ENCODE measurements at places on chromosomes 7 and 10.

DNA sequence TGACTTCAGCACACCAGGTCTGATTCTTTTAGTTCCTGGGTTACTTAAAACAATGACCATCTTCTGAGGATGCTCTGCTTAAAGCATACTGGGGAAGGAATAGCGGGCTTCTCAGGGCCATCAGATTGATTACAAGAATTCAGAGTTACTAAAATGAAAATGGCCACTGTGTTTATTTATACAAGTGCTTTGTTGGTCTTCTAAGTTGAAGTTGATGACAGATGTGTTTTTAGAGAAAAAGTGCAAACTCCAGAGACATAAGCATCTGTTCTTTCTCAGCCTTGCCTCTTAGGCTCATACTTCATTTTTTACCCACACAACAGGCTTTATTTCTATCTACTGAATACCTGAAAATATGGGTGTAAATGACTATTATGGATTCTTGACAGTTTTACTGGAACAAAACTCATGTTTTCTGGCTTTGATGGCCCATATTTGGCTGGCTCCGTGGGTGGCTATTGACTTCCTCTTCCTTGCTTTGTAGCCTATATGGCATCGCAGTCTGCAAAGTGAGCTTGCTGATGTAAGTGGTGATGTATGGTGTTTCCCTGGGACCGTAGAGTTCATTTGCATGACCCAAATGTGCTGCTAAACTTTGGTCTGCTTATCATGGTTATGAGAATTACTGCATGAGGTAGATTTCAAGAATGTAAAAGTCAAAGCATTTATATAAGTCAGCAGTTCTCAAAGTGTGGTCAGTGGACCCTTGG is 121.3 kb downstream of the BMPER start:
- H3K4me3 ChIP-seq, result no peak overlapping the region
- H3K27me3 ChIP-seq, result no peaks in the 10 kb centered on the region
- H3K4me1 ChIP-seq, result peaks cover 14% of the 10 kb centered on the region

DNA sequence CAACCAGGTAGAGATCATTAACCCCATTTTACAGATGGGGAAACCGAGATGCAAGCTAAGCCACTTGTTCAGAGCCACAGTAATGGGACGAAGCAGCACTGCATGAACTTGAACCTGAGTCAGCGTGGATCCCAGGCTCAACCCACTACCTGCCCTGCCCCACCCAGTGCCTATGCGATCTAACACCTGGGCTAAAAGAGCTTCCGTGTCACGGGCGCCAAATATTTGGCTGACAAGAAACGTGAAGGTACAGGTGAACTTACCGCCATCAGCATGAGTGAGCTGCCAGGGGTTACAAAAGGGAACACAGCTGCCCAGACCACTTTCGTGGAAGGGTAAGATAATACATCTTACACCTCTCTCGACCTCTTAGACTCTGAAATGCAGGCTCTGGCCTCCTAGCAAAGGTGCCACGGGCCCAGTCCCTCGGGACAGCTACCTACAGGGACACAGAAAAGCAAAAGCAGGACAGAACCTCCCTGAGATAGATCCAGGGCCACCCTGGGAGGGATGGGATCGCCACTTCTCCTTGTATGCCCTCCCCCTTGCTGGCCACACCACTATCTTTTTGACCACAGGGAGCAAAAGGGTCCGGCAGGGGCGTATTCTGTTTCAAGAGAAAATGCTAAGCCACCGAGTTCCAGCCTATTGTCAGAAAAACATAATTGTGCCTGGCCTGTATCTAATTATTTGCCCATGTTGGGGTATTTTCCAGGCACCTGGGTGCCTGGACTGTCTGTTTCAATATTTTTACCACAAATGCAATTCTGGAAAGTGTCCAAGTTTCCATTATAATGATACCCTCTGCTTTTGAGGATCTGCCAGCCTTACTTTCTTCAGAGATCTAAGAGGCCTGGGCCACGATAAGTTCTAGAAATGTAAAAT is 6.4 kb downstream of the CHST15 start:
- H3K36me3 ChIP-seq, result no peaks in the 10 kb centered on the region
- H3K4me1 ChIP-seq, result no peaks in the 10 kb centered on the region
- DNase-seq, result no peak
- H3K27me3 ChIP-seq, result peaks cover 19% of the 10 kb centered on the region

DNA sequence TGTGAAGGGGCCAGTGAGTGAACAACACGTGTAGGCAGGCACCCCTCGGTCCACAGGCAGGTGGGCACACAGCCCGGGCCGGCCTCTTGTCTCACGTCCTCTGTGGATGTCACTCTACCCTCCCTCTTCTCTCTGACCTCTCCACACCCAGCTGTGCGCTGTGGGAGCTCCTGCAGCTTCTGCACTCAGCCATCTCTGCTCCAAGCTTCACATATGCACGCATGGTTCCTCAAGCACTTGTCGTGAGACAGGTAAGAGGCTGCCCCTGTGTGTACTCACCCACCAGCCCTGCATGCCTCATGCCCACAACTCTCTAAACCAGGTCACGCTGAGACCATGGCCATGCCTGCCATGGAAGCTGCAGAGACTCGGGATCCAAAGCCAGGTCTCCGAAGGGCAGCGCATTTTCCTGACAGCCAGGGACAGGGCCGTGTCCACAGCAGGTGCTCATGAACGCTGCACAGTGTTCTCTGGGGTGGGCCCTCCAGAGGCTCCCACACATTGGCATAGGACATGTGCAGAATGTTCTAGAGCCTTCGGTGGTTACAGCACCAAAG is 477.5 kb downstream of the PTPRN2 start:
- H3K4me1 ChIP-seq, result no peaks in the 10 kb centered on the region
- H3K27ac ChIP-seq, result no peak overlapping the region
- H3K4me3 ChIP-seq, result no peak overlapping the region

GRCh38 chr7:18700147-18700546 is 204.6 kb downstream of the HDAC9 start:
- H3K4me1 ChIP-seq, result no peaks in the 10 kb centered on the region
- no peak overlapping the region for H3K4me3 ChIP-seq
- no peak overlapping the region for H3K27ac ChIP-seq
- H3K27me3 ChIP-seq, result no peaks in the 10 kb centered on the region
- DNase-seq, result no peak
- no peaks in the 10 kb centered on the region for H3K36me3 ChIP-seq

DNA sequence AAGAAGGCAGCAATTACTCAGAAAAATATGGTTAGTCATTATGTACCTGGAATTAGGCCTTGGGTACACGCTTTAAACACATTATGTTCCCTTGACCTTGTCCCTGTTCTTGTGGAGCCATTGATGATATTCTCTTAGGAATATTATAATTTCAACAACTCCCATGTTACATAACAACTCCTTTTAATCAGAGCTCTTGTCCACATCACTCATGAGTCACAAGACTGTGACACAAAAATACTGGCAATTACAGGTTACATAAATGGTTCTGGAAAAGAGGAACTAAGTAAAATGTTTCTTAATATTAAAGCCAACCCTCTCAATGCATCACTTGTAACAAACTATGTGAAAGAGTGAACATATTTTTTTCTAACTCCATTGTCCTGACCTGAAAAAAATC is 143.8 kb upstream of the PCLO start:
- H3K4me1 ChIP-seq, result no peaks in the 10 kb centered on the region
- H3K36me3 ChIP-seq, result no peaks in the 10 kb centered on the region
- H3K27me3 ChIP-seq, result no peaks in the 10 kb centered on the region

DNA sequence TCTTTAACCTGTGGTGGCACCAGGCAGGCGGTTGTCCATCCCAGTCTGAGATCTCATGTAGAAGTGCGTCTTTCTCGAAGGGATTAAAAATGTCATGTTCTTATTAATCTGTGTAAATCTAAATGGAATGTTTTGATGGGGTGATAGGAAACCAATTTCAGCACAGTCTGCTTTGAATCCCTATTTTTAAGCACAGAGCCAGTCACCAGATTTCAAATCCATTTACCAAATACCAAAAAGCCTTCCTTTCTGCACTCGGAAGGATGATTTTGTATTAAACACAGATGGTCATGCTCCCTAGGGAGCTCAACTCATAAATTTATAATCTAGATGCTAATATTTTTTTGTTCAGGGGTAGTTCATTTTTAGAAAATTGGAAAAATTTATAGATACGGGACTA is 160.6 kb upstream of the AOAH start:
- no peaks in the 10 kb centered on the region for H3K36me3 ChIP-seq
- DNase-seq, result no peak
- H3K4me1 ChIP-seq, result no peaks in the 10 kb centered on the region
- no peak overlapping the region for H3K4me3 ChIP-seq
- no peak overlapping the region for H3K27ac ChIP-seq

GRCh38 chr10:2476812-2477553 is 590.4 kb upstream of the PFKP start:
- H3K4me1 ChIP-seq, result no peaks in the 10 kb centered on the region
- no peak overlapping the region for H3K4me3 ChIP-seq
- no peaks in the 10 kb centered on the region for H3K36me3 ChIP-seq
- DNase-seq, result no peak
- H3K27me3 ChIP-seq, result peaks cover 2% of the 10 kb centered on the region

DNA sequence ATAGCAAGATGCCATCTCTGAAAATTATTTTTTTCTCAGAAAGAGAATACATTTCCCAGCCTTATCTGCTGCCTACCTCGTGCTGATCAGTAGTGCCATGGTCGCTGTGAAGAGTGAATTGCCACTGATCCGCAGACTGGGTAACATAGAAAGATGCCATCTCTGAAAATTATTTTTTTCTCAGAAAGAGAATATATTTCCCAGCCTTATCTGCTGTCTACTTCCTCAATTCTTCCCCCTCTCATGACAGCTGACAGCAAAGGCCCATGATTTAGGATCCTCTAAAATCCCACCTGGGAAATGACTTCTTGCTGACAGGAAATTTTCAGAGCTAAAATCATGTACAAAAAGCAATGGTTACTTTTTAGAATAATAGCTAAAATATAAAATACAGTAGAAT is 92.5 kb upstream of the AHR start:
- H3K27ac ChIP-seq, result no peak overlapping the region
- no peaks in the 10 kb centered on the region for H3K4me1 ChIP-seq
- no peaks in the 10 kb centered on the region for H3K36me3 ChIP-seq
- DNase-seq, result no peak
- no peaks in the 10 kb centered on the region for H3K27me3 ChIP-seq
- H3K4me3 ChIP-seq, result no peak overlapping the region

- no peak overlapping the region for H3K27ac ChIP-seq
- H3K27me3 ChIP-seq, result no peaks in the 10 kb centered on the region
- no peak for DNase-seq
- no peaks in the 10 kb centered on the region for H3K36me3 ChIP-seq
Measured at GRCh38 chr7:115516341-115516740, 514.2 kb downstream of the TFEC start.

DNA sequence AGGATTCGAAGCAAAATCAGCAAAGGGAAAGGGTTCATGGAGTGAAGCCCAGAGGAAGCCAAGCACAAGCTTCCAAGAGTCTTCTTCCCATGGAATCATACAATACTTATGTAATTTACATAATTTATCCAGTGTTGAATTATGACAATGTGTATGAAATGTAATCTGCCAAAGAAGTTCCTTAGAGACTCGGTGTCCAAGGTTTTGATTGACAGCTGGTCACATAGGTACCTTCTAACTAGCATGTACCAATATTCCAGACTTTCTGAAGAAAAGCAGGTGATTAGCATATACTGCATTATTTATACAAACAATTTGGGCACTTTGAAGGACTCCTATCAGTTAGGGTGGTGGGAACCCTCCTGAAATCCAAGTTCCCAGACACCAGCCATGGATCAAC is 35.3 kb downstream of the ANKIB1 start:
- no peaks in the 10 kb centered on the region for H3K27me3 ChIP-seq
- no peak for DNase-seq
- H3K27ac ChIP-seq, result no peak overlapping the region
- no peaks in the 10 kb centered on the region for H3K4me1 ChIP-seq
- H3K4me3 ChIP-seq, result no peak overlapping the region

DNA sequence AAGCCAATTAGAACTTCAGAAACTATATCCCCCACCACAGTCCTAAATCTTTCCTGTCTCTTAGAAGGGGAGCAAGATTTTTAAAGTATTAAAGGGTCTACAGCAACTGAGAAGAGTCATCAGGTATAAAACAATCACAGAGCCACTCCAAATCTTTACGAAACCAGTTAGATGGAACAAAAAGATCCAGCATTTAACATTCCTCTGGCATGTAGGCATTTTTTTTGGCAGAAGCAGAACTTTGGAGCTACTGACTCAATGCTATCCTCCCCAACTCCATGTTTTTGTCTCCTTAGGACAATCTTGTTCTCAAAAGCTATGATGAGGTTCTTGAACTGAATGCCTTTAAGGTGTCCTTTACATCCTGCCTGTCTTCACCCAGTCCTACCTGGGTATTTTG is 333.3 kb downstream of the PRPF18 start:
- DNase-seq, result no peak
- H3K4me1 ChIP-seq, result peaks cover 48% of the 10 kb centered on the region
- no peaks in the 10 kb centered on the region for H3K27me3 ChIP-seq

Data from SJSA1 (cell line).